ENCODE measurements at places on chromosomes 11 and 22. TPM values are rescaled to one million over a fixed set of nuclear protein-coding genes. Genes with fewer than 3 reads are reported as not detected.
A peak's percentile ranks its signal among the peaks of the same experiment; 100 is the strongest.

DNA sequence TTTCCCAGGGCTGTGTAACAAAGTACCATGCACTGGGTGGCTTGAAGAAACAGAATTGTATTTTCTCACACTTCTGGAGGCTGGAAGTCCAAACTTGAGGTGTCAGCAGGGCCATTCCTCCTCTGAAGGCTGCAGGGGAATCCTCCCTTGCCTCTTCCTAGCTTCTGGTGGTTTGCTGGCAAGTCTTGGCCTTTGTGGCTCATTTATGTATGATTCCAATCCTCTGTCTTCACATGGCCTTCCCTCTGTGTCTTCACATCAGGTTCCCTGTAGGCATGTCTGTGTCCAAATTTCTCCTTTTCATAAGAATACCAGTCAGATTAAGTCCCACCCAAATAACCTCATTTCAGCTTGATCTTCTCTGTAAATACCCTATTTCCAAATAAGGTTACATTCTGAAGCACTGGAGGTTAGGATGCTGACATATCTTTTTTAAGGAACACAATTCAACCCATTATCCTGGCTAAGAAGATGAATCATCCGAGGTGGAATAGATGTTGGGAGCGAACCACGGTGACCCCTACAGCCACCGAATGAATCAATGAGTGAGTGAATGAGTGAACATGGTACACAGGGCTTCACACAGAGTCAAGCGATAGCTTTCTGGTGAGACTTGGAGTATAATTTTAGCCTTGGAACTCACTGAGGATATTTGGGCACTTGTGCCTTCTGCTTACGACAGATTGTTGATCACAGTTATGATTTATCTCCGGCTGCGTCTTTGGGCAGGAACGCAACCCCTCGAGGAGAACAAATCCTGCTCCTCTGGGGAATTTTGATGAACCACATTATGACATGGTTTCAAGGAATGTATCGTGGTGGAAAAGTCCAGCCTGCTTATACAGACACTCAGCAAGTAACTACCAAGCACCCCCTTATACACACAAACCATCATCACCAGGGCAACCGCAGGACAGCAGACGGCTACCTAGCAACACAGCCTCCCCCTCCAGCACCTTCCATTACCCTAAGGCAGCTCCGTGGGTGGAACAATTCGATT, 34.3 kb upstream of the MICAL2 start:
- peak; percentile 42 for DNase-seq

DNA sequence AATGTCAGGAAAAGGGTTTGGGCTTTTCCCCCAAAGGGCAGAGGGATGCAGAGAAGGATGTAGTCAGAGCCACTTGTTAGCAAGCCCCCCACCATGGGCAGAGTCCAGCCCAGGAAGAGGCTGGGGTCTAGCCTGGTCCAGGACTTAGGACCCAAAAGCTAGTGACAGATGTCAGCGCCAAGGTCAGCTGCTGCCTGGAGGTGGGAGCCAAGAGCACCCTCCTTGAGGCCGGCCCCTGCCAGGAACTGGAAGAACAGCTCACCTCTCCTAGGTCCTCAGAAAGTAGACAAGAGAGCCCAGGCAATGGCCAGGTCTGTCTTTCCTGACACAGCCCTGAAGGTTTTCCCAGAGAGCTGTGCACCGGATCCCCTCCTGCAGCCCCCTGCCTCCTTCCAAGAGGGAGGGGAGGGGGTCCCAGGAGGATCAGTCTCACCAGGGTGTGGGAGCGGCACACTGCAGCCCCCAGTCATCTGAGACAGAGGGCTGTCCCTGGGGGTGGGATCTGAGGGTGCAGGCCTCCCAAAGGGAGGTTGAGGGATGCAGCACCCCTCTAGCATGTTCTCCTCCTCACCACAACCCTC, 14.6 kb upstream of the ARHGEF17 start:
- no peak for DNase-seq

DNA sequence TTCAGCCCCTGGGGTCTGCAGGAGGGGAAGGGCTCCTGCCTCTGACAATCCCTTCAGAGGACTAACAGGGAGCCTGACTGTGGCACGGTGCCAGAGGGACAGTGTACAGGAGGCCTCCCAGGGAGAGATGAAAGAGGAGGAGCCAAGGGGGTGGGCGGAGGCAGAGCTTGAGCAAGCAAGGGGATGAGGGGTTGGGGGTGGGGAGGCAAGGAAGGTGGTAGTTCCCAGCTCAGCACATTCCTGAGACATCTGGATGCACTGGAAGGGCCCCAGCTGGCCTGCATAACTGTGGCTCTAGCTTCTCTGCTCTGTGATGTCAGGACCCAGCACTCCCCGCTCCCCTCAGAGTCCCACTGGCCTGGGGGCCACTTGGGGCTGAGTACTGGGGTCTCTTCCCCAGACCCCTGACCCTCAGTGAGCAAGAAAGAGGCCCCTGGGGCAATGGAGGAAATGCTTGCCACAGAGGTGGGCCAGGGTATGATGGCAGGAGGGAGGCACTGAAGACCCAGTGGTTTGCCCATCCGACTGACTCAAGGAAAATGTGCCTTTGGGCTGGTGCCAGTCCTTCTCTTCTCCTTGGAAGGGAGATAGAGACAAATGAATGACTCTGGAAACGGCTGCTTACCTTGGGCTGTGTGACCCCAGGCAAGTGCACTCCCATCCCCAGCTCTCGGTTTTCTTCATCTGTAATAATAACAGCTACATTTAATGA, 13.3 kb downstream of the CREB3L1 start:
- no peak for DNase-seq

OR6T1 gene
- total RNA-seq, result not detected

DNA sequence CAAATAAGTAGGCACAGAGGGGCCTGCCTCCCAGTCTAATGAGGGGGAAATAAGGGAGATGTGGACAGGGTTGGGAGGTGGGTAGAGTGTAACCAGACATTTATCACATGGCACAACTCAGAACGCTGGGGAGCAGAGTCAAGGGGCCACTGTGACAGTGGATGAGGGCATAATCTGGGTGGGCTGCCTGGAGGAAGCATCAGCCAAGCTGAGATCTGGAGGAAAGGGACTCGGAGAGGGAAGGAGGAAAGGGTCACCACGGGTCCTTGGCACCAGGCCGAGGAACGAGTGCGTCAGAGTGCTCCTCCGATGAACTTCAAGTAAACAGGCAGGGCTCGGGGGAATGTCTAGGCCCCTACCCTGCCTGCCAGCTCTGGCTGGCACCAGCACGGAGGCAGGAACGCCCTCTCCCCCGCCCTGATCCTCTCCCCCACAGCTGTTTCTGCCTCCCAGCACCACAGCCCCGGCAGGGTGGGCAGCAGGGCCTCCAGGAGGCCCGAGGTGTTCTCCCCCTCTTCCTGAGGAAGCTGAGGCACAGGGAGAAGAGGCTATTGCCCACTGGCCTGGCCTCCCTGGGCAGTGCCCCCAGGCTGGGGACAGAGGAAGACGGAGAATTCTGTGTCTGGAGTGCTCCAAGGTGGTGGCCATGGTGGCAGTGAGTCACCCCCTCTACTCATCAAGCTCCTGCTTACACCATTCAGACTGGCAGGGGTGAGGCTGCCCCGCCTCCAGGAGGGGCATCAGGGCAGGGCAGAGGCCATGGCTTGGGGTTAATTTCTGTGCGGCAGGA, 4.2 kb downstream of the ALDH3B1 start:
- DNase-seq, result no peak

JOSD1 gene
- total RNA-seq, result 75.6 TPM

PARVG gene
- total RNA-seq, result 0.22 TPM

DNA sequence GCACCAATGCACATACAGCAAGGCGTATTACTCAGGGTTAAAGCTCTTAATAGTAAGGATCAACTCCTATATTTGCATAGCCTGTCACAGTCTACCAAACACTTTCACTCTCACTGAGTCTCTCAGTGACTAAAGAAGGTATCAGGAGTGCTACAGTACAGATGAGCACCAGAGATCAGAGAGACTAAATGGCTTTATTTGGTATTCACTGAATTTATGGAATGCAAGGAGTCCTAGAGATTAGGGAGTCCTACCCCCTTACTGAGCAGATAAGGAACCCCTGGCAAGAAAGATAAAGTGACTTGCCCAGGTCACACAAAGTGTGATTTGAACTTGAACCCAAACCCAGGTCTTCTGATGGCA, 396.4 kb upstream of the CCDC90B start:
- DNase-seq, result no peak

DNA sequence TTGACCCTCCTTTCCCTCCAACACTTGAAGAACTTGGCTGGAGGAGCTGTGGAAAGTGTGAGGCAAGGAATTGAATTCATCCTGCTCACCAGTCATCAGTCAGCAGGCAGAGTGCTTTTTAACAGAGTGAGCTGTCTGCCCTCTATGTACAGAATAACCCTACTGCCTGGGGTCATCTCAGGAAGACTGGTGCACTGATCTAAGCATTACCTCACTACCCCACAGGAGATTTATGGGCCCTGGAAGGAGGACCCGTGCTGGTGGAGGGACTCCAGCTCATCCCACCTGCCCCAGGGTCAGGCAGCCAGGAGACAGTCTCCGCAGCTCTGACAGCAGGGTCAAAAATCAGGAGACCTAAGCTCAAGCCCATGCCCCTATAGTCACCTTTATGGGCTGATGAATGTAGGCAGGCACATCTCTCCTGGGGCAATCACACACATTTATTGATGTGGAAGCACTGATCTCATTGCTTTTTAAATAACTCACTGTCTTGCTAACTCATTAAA, 270.8 kb upstream of the SESN3 start:
- no peak for DNase-seq

- peak; percentile 89 for DNase-seq
Observed at GRCh38 chr22:38187413-38188212, 6.0 kb upstream of the PLA2G6 start.

MOGAT2 gene
- not detected for total RNA-seq

FUT4 gene
- total RNA-seq, result 2.8 TPM

DNA sequence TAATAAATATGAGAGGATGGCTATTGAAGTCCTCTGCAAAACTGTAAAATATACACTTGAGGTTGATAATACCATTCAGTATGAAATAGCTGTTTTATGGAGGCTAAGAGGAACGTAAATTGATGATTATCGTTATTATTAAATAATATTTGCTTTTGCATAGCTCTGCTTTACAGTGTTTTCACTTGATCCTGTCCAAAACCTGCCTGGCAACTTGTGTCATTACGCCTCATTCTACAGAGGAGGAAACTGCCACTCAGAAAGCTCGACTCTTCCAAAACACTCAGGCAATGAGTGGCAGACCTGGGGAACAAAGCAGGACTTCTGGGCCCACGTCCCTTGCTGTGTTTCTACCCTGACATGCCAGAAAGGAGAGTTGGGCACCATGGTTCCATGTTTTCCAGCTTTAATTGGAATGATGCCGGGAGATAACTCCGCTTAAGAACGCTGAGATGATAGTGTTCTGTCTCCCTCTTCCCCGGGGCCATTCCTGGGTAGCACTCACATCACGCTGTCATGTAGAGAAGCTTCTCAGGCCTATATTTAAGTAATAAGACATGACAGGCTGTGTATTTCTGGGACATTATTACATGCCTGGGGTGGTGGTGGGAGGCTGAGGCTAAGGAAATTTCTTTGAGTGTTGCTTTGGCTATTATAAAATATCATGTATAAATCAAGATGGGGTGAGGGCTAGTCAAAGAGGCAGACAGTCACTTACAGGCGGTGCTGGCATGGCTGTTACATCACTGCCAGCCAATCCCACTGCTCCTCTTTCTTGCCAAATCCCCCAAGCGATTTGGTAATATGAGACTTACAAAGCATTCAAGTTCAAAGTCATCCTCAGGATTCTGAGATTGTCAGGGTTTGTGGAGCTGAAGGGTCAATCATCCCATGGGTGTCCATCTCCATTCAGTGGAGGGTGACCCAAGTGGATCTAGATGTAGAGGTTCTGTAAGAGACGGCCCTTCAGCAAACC, 501.7 kb downstream of the INSC start:
- DNase-seq, result no peak

DNA sequence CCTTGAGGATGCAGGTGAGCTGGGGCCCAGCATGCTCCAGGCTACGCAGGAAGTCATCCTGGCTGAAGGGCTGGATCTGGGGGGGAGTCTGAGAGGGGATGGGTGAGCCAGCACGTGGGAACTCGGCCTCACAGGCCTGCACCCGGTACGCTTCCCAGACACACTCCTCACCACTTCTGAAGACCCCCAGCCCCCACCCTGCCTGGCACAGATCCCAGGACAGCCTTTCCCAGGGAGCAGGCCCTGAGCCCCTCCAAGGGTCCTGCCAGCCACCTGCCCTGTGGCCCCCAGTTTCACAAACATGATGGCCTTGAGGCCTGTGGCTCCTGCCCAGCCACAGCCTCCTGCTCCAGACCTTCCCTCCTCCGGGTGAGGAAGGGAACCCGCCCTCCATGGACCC, 5.6 kb upstream of the PLXNB2 start:
- DNase-seq, result no peak

- DNase-seq, result peak; percentile 52
Observed at GRCh38 chr11:2186669-2187279, 15.2 kb upstream of the TH start.

FAM181B gene
- total RNA-seq, result not detected

- DNase-seq, result no peak
Observed at GRCh38 chr11:116661056-116661455, 111.7 kb downstream of the BUD13 start.

DNA sequence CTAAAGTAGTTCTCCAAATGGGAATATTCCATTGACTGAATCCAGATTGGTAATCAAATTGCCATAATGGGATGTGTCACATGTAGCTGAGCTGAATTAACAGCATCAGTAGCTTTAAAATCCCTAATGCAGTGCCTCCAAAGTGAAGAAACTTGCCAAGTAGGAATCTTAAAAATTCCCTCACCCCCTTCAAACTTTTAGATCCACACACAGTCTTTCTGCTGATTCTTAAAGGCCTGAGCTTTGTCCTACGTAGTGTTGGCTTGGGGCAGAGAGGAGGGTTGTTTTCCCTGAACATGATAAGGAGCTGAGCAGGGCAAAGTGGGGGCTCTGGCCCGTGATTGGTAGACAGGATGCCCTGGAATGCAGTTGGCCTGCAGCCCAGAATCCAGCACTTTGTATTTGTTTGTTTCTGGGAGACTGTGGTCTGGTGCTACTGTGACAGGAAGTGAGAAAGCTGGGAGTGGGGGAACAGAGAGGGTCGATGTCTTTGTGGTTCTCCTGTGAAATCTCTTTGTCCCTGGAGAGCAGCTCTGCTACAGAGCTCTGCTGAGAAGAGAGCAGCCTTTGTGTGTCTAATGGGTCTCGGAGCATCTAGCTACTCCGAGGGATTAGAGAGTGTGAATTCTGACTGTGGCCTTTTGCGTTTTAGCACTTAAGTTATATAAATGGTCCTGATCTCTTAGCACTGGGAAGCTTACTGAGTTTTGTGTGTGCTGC, 16.9 kb downstream of the CTNND1 start:
- peak; percentile 96 for DNase-seq

GRCh38 chr11:122020902-122021301, 95.1 kb downstream of the BLID start:
- DNase-seq, result peak; percentile 64

DNA sequence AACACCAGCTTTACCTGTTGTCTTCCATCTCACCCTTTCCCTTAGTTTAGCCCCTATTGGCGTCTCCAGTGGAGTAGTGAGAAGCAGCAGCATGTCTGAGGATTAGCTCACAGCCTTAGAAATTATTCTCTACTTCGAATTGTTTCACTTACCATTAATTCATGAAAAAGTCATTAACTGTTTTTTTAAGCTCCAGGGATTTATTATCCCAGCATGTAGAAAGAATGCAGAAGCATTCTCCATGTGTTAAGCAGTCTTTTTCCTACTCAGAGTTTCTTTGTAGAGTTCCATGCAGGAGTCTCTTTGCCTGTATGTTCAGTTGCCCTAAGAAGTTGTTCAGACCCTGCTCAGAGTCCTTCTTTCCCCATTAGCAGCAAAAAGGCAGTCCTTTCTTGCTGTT, 137.9 kb upstream of the RASSF10 start:
- no peak for DNase-seq

OR51I2 gene
- total RNA-seq, result not detected

GRCh38 chr11:80432057-80432456, 991.2 kb upstream of the TENM4 start:
- no peak for DNase-seq

KIF18A gene
- 6.8 TPM for total RNA-seq

Measured in lung microvascular endothelial cell (primary cell).